ENCODE measurements at places on chromosomes 11 and 22.

DNA sequence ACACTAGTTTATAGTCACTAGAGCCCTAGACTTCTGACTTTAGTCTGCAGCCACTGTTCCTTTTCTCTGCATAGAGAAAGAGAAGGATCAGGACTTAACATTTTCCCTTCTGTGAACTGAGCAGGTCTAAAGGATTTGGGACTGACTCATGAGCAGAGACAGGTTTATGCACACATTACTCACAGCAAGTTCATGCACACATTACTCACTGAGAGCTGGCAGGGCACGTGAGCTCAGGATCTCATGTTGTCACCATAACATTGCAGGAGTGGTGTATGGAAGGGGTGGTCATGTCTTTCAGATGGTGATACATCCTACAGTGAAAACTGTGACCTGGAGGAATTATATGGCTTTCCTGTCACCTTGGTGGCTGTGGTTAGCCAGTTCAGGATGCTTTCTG is 56.4 kb downstream of the CEP164 start:
- DNase-seq = no peak

DNA sequence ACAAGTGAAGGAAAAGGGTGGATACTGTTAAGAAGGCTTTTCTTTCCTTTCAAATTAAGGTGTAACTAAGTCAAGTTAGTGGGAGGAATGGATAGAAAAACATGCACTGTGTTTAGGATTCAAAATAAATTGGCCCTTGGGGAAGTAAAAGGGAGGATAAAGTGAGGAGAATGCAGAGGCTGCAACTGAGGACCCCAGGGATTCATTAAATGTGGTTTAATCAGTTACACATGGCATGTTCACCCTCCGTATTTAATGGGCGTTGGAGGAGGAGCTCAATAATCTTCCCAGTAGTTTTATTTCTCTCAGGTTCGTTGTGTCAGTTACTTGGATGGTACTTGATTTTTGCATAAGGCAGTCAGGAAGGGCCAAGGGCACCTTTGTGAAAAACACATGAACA is 966.3 kb downstream of the JRKL start:
- DNase-seq = no peak

DNA sequence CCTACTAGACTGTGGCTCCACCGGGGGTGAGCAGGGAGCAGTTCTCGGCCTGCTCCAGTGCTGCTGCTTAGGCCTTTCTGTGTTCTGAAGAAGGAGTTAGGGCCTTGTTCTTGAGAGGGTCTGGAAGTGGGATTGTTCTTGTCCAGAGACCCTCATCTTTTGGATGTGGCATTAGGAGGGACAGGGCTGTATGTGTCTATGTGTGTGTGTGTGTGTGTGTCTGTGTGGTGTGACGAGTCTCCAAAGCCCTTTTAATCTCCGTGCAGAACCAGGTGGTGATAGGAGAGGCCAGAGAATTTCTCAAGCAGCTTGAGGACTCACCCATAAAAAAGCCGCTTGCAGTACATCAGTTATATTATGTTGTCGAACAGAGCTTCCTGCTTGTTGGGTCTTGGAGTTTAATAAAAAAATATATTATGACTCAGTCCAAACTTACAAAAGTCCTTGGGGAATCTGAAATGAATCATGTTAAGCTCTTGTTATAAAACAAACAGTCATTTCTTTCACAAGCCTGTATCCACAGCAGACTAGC is 196.5 kb downstream of the TENM4 start:
- DNase-seq = no peak

DNA sequence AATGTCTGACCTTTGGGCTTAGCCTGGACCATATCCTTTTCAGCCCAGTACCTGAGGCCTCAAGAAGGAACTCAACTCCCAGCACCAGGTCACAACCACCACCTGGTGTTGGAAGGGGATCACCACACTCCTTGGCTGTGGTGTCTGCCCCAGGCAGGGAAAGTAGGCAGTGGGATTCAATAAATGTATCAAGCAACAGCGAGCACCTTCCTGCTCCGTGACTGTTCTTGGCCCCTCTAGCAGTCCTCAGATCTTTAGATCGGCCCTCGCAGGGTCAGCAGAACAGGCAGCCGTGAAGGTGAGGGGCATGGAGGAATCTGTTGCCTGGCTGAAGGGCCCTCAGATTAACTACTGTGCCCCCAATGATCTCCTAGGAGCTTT is 15.9 kb downstream of the ARFGAP2 start:
- no peak for DNase-seq

- no peak for DNase-seq
These were observed 29.9 kb upstream of the SLC5A1 start for GRCh38 chr22:32013200-32013599.

- no peak for DNase-seq
These were observed 5.1 kb downstream of the PATE2 start for GRCh38 chr11:125773516-125773915.

DNA sequence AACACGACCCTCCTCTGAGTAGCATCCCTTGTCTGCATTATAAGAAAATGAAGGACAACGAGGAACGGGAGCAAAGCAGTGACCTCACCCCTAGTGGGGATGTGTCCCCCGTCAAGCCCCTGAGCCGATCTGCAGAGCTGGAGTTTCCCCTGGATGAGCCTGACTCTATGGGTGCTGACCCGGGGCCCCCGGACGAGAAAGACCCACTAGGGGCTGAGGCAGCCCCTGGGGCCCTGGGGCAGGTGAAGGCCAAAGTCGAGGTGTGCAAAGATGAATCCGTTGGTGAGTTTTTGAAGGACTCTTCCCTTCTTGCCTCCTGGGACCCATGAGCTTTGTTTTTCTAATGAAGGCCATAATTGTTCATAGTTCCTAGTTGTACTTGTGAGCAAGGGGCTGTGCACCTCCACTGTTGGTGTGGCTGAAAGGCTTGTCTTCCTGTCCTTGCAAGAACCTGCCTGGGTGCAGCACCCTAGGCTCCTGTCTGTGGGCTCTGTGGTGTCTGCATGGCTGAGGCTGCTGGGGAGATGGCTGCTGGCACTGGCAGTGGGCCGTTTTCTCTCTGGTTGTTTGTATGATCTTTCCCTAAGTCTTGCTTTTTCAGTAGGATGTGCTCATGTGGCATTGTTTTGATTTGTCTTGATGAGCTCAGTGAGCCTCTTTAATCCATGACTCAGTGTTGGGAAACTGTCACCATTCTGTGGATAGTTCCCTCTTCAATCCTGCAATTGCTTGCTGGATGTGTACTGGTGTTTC is 10.1 kb downstream of the DGCR8 start:
- no peak for DNase-seq

GRCh38 chr11:62777389-62777788 is 6.2 kb downstream of the TAF6L start:
- DNase-seq = no peak

DNA sequence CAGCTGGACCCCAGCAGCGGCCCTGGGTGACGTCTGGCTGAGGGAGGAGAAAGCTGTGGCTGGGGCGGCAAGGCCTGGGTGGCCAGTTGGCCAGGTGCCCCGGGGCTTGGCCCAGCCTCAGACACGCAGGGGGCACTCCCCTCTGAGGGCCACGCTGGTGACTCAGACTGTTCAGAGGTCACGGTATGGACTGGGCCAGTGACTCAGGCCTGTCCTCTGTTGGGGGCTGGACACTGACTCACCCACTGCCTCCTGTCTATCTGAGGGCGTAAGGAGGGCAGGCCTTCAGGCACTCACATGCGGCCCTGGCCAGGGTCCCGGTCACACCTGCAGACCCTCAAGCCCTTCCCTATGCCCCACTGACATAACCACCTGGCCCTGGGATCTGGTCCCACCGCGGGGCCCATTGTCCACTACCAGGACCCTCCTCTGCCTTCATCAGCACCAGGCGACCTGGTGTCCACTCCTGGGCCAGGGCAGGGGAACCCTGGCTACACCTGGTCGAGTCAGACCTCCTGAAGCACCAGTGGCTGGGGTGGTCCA is 3.7 kb upstream of the MUC5AC start:
- DNase-seq = no peak

- DNase-seq = no peak
These were observed 18.5 kb upstream of the TPH1 start for GRCh38 chr11:18064450-18065054.

DNA sequence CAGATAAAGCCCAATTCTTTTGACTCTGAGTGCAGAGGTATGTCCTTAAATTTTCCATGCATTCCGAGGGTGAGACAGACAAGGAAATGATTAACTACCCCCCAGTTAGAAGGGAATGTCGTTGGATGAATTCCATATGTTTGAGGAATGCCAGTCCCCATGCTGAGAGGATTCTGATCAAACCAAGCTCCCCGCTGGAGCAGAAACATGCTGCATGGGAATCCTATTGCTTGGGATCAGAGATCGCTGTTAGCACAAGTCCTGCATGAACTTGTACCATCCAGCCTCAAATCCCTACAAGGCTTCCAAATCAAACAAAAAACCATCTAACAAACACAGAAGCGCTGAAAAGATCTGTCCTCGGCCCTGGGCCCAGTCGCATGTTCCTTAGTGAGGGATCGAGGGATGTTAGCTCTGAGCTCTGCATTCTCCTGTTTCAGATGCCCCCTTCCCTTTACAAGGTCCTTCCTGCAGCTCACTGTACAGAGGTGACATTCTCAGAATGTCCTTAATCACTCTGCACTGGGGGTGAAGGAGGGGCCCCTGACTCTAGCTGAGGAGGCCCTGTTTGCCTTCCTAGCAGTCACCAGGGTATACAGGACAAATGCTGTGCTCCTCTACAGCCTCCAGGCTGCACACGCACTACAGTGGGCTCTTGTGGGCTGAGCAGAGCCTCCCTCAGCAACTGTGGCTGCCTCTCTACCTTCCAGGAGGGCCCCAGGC is 353.4 kb downstream of the TENM4 start:
- no peak for DNase-seq

GRCh38 chr11:128511712-128512111 is 75.6 kb downstream of the ETS1 start:
- DNase-seq = no peak

DNA sequence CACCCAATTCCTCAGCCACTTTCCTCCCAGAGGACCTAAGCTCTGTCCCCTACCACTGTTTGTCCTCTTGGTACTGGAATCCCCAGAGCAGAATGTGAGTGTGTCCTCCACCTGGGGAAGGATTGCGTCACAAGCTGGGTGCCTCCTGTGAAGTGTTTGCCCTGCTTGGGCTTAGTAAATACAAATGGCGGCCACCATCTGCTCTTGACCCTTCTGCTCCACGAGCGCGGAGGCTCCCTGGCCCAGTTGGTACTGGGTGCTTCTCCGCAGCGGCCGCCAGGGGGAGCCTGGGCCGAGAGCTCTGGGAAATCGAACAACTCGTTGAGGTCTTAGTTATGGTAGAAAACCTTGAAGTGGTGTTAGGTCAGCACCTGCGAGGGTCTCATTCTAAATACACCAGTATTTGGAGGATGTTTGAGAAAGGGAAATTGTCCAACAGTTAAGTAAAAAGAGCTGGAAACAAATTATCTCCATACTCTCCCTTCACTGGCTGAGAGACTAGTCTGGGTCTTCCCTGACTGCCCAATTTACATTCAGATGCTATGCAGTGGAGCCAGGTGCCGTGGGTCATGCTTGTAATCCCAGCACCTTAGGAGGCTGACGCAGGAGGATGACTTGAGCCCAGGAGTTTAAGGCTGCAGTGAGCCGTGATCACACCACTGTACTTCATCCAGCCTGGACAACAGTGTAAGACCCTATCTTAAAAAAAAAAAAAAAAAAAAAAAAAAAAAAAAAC is 74.6 kb upstream of the TEAD1 start:
- no peak for DNase-seq

DNA sequence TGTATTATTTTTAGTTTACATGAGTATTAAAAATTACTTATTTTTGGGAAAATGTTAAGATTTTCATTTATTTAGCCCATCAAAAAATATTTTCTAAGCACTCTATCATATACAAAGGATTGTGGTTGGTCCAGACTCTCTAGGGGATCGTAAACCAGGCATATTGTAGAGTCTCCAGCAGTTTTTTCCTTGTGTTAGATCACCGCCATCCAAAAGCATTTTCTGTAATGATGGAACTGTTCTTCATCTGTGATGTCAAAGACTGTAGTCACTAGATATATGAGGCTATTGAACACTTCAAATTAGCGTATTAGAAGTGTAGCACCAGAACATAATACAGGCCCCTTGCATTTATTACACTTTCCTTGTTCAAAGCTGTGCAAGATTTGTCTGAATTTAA is 154.9 kb downstream of the SBF2 start:
- DNase-seq = no peak

DNA sequence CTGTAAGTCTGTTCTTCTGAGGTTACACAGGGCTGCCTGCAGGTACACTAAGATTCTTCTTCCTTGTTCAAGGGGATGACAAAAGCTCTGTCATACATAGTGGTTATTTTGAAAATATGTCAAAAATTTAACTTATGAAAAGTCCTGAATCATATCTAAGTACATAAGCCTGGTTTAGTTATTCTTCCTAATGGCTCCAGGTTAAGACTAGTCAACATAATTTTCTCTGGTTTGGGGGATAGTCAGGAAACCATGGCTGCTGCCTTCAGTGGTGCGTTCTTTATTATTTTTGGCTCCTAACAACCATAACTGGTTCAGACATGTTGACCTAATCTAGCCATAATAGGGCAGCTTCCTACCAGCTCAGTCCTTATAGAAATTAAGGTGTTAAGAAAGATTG is 257.4 kb upstream of the DDI1 start:
- no peak for DNase-seq

DNA sequence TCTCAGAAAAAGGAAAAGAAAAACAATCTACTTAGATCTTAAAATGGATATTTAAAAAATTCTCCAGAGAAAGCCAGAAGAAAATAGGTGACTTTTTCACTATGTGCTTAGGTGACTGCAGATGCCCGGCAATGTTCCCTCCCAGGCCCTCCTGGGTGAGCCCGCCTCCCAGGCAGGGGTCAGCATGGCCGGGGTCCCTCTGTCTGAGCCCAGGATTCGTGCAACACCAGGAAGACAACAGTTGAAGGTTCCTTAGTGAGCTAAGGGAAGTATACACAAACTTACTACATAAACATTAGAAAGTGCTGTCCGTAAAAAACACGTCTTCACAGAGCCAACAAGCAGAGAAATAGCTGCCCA is 11.6 kb downstream of the MAPK8IP2 start:
- no peak for DNase-seq

All from stimulated activated CD4-positive, alpha-beta T cell treated with anti-CD3 and anti-CD28 coated beads, TNF-alpha, amount 100 ng/mL, for 1 hour (primary cell).